Stimulated activated CD4-positive, alpha-beta T cell treated with anti-CD3 and anti-CD28 coated beads, Interleukin-1b, Interleukin-23, amount 100 ng/mL, for 1 hour (primary cell): ENCODE measurements at places on chromosomes 6 and 20.

DNA sequence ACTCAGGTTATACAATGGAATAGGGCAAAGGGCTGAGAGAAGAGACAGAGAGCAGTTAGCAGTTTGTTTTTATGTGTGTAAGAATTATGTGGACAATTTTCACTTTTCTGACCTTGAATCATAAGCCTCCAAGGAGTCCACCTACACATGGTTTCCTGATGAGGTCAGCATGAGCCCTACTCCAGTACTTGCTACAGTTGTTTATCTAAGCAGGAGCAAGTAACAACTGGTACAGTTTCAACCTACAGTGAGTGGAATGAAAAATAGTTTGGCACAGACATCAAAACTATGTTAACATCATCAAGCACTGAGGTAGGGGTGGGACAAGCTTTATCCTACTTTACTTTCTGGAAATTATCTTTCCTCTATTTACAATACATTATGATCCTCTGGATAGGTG lies 426.7 kb upstream of the ID4 start:
- no peak for DNase-seq

DNA sequence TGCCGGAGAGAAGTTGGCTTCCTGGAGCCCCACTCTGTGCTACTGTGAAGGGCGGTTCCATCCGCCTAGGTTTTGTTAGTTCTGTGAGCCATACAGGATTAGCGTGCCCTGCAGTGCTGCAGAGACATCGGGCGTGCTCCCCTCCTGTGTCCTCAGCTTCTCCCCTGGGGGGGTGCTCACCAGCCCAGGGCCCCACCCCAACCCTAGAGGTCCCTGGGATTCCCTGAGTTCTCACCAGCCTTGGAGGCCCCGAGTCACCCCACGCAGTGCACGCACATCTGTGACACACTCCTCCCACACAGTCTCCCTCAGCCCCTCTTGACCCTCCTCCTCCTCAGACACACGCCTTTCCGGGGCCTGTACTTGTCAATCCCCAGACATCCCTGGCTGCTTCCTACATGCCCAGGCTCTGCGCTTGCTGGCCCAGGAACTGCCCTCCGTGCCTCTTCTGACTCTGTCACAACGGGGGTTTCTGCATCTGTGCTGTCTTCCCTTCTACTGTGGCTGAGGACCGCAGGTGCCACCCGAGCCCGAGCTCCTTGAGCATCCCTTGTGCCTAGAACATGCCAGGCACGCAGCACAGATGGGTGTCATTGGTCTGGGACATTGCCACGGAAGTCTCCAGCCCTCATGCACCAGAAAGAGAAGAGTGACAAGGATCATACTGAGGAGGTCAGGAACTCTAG lies 123.2 kb upstream of the RPS6KA2 start:
- DNase-seq: no peak

DNA sequence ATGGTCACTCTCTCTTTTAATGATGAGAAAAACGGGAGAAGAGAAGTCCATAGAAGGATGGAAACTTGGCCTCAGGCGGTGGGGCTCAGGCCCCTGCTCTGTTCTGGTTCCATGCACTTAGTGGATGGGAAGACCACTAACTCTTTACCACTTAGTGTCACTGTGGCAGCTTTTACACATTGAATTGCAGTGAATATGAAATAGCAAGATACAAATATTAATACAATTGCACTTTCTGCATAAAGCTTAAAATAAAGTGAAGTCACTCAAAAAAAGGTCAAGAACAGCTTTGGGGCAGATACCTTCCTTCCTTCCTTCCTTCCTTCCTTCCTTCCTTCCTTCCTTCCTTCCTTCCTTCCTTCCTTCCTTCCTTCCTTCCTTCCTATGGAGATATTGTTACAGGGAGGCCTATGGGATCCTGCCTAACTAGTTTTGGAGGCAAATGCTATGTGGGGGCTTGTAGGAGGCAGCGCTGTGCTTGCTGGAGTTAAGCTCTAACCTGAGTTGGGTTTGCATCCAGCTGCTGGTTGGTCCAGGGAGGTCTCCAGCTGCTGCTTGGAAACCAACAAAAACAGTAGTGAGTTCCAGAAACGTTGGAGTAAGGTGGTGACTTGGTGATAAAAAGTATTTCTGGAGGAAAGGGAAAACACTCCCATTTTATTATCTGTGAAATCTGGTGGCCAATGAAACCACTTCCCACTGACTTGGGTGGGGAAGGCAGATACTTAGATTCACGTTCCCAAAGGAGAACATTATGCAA lies 62.3 kb upstream of the NKX2-2 start:
- DNase-seq: no peak

GRCh38 chr20:17644451-17644850 lies 37.6 kb downstream of the RRBP1 start:
- DNase-seq: no peak

- DNase-seq: no peak
These were observed 1.5 kb downstream of the FOXQ1 start for GRCh38 chr6:1313384-1313766.

GRCh38 chr6:135951169-135951568 lies 99.7 kb downstream of the PDE7B start:
- DNase-seq: no peak

DNA sequence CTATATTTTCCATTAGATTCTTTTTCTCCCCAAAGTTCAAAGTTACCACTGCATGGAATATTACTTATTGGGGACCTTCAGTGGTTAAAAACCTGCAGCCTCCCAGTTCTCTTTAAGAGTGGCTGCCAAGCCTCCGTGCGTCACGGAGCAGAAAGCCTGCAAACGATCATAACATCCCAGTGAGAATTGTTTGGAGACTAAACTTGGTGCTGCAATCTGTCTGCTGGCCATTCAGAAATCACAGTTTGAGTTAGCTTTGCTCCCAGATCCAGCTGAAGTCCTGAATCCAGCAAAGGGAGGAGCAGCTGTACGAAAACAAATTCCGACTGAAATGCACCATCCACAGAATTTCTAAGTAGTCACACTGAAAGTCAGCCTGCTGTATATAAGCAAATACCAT lies 213.5 kb upstream of the PDE10A start:
- DNase-seq: no peak

DNA sequence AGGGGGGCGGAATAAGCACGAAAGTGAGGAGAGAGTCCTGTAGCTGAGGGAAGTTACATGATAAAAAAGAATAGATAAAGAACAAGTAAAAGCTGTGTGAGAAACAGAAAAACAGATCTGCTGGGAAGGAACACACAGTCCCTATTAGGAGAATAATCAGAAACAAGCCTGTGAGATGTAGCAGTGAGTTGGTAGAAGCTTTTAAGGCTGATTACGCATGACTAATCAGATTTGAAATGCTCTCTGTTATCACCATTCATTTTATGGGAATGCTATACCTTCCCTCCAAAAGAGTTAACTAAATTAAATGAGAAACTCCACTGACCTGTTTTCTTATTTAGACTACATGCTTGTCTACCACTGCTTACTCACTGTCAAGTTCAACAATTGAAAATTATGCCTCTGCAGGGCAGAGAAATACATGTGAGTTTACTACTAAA lies 15.8 kb downstream of the REPS1 start:
- no peak for DNase-seq

- DNase-seq: no peak
These were observed 636.0 kb upstream of the PTCHD4 start for GRCh38 chr6:48747040-48747439.

DNA sequence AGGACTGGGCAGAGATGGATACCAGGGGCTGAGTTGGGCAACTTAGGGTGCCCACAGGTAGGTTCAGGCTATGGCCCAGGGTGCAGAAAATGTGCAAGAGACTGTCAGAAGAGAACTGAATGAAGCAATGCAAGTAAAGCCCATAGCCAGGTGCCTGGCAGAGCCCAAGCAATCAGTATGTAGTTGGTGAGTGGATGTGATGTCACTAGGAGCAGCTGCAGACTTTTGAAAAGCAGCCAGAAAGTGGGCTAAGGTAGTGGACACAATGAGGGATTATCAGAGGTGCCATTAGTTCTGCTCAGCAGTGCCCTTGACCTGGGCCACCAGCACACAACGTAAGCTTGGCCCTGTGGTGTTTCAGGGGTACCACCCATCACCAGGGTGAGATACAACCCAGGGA lies 135.3 kb downstream of the SOBP start:
- no peak for DNase-seq

- no peak for DNase-seq
These were observed 246.4 kb downstream of the CDH26 start for GRCh38 chr20:60204601-60205000.

DNA sequence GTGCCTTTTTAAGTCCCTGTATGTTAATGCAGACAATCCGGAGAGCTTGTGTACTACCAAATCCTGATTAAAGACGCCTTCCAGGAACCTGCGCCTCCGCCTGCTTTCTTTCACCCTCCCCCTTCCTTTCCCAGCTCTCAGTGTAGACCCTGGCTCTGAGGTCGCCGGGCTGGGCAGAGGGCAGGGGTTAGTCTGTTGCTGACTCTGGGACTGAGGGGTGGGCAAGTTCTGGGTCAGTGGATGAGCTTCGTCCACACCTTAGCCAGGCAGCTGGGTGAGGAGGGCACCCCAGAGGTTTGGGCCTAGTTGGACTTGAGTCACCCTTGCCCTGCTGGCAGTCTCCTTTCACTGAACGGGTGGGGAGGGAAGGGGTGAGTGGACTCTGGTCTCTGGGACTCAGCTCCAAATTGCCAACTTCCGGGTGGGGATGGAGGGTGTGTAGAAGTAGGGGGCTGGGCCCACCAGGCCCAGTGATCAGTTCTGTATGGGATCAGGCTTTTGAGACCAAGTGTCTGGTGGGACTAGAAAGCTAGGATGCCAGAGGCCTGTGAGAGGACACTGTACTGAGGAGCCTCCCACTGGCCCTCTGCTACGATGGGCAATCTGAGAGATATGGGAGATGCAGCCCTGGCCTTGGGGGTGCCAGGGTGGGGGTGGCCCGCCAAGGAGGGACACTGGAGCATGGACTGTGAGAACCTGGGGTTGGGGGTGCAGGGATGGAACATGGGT lies 21.3 kb upstream of the SLC22A7 start:
- DNase-seq: no peak

- no peak for DNase-seq
These were observed 46.5 kb downstream of the ADTRP start for GRCh38 chr6:11732036-11732631.

DNA sequence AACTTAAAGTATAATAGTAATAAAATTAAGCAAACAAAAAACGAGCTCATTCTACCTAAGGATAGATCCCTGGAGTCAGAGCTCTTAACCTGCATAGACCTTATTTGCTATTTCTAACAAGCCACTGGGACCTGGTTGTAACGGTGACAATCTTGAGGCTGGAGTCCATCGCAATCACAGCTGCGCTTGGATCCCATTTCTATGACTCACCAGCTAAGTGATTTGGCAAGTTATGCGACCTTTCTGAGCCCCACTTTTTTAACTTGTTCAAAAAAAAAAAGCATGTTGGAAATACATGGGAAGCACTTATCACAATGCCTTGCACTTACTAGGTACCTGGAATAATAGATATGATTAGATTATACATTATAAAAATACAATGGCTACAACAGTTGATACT lies 389.5 kb upstream of the CDH4 start:
- DNase-seq: no peak

DNA sequence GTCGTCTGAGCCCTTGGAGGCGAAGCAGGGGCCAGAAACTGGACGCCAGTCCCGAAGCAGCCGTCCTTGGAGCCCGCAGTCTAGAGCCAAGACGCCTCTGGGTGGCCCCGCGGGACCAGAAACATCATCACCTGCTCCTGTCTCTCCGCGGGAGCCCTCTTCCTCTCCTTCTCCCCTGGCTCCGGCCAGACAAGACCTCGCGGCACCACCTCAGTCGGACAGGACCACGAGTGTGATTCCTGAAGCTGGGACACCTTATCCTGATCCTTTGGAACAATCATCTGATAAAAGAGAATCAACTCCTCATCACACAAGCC lies 416 bp downstream of the RSPH4A start:
- DNase-seq: no peak

DNA sequence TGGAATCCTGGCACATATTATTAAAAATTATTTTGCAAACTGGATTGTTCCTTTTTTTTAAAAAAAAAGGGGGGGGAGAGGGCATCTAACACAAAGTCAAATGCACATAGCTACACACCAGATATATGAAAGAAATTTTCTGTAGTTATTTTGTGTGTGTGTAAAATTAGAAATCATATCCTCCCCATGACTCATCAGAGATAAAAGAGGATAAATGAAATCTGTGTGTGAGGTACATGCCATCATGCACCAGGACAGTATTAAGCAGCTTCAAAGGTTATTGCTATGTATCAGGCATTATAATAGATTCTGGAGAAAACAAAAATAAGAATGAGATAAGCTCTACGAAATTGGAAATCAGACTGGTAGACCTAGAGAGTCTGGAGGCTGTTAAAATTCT lies 5.2 kb downstream of the BTBD9 start:
- no peak for DNase-seq

DNA sequence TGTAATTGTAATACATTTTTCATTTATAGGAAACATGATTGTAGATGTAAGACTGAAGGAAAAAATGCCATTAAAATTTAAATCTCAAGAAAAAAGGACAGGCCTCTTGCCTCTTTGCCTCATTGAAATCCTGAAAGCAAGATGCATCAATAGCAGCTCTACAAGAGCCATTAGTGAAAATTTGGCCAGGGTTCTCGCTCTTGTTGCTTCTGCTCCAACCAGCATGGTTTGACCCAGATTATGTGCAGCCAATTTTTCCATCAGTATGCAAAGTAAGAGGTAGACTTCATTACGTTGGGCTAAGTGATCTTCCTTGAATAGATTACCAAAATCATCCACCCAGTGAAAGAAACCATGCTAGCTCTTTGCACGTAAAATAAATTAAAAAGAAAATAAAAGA lies 106.6 kb downstream of the SGK1 start:
- DNase-seq: no peak

DNA sequence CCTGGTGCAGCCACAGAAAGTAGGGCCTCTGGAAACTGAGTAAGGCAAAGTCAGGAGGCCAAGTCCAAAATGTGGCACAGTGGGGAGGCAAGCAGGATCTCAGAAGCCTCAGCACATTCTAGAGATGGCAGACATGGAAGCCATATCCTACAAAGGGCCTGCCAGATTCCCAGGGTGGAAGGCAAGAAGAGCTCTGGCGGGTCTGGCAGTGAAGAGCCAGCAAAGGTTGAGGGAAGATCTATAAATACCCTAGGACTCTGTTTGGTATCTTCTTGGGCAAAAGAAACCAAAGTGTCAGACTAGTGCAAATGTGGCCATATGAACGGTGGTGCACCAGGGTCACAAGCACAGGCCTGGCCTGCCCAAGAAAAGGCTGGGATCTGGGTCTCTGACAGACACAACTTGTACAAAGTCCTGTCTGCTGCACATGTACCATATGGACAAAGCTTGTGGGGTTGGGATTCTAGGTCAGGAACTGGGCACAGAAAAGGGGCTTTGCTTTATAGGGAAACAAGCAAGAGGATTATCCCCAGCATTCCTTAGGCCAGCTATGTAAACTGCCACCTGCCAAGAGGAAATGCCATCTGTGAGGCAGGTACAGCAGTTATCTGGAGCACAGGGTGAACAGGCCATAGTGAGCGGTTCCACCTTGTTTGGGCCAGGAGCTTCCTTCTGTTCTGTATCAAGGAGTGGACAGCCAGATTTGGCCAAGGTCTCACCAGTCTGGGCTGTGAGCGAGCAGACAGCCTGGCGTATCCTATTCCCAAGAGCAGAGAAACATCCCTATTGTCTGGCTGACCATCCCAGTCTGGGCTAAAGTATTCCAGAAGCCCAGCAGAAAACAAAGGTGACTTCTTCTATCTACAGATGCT lies 36.3 kb upstream of the SLC4A11 start:
- no peak for DNase-seq

GRCh38 chr20:24584078-24584477 lies 114.6 kb downstream of the SYNDIG1 start:
- no peak for DNase-seq

GRCh38 chr20:63694584-63695423 lies 1.6 kb upstream of the TNFRSF6B start:
- DNase-seq: no peak

GRCh38 chr6:107235511-107235910 lies 120.2 kb upstream of the BEND3 start:
- DNase-seq: no peak

- DNase-seq: no peak
These were observed 103.3 kb downstream of the TNFAIP3 start for GRCh38 chr6:137970368-137970767.
